Stimulated activated CD8-positive, alpha-beta memory T cell treated with anti-CD3 and anti-CD28 coated beads, Interleukin-12 subunit alpha, Interleukin-12 subunit beta, amount 100 ng/mL, for 1 hour (primary cell): ENCODE measurements at places on chromosomes 11 and 22.

DNA sequence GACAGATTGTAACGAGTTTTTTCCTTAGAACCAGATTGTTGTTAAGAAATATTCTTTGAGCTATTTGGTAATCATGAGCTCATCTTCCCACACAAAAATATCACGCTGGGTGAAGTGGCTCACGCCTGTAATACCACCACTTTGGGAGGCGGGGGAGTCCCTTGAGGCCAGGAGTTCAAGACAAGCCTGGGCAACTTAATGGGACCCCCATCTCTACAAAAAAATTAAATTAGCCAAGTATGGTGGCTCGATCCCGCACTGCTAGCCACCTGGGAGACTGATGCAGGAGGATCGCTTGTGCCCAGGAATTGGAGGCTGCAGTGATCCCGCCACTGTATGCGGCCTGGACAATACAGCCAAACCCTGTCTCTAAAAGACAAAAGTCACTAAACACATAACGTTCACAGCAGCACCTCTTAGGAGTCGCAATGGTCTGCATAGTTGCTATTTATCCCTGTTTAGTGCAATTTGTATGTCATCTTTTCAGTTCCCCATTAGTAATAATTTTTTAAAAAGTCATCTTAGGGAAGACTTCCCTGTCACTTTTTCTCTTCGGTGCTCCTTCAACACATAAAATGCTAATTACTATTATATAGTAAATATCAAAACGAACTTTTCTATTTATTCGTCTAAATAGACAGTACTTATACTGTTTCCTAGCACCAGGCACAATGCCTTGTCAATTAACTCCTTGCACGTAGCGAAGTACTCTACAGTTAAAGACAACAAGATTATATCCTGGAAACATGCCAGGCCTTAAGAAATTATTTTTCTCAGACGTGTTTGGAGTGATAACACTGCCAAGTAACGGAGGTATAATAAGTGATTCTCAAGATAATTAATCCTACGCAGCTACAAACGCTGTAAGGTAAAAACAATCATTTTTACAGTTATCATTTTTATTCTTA lies 1.1 kb downstream of the ST13 start:
- DNase-seq: no peak

- no peak for DNase-seq
These were observed 19.7 kb downstream of the NNMT start for GRCh38 chr11:114315749-114316368.

- no peak for DNase-seq
These were observed 23.4 kb downstream of the TPBGL start for GRCh38 chr11:75263944-75264349.

DNA sequence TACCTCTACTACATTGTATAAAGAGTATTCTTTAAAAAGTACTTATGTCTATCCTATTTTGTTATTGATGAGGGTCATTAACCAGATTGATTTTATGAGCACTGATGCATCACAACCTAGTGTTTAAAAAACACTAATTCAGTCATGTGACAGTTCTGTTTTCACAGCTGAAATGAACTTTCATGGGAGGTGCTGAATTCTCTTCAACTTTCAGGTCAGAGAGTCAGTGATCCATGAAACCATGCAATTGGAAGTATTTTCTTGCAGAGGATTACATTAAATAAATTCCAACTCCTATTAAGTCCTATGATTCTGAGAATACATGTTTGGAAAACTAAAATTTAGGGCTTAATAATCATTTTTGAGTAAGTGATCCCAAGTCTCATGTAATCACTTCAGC lies 889.4 kb downstream of the KCNA4 start:
- DNase-seq: no peak

DNA sequence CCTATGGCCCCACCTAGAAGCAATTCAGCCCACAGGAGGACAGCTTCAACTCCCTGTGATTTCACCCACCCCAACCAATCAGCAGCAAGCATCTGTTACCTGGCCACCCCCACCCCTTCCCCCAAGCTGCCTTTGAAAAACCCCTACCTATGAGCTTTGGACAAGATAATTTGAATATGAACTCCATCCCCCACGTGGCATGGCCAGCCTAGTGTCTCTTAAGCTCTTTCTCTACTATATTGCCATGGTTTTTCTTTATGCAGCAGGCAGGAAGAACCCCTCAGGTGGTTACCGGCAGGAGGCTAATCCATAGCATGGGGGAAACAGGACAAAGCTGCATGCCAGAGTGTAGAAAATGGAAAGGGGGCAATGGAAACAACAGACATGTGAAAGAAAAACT lies 29.0 kb downstream of the CTSC start:
- DNase-seq: no peak

GRCh38 chr11:116509551-116509950 lies 263.2 kb downstream of the BUD13 start:
- no peak for DNase-seq

DNA sequence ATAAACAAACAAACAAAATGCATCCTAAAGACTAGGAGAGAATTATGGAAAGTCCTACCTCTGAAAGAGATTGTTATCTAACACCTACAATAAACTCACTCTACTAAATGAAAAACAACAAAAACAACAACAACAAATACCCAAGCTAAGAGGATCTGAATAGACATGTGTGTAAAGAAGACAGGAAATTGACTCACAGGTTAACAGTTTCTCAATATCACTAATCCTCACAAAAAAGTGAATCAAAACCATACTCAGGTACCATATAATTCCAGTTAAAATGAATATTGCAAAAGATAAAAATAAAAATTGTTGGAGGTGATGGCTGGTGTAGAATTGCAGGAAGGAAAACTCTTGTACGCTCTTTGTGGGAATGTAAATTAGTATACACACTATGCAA lies 110.4 kb upstream of the TOP3B start:
- no peak for DNase-seq

GRCh38 chr11:90476442-90477007 lies 253.7 kb upstream of the CHORDC1 start:
- no peak for DNase-seq

DNA sequence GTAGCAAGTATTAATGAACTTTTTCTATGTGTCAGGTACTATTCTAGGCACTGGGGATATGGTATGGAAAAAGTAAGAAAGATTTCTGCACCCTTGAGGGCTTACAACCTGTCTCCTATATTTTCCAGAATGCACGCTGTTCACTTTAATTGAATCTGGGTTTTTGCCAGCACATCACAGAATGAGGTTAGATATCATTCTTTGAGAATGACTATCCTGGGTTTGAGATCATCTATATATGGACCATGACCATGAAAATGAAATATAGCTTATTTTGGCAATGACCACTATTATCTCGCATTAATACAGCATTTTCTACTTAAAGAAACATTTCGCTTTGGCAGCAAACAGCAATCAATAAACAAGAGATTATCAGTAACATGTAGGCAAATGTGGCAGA lies 46.9 kb downstream of the C11orf71 start:
- no peak for DNase-seq

- DNase-seq: no peak
These were observed 254.8 kb downstream of the GUCY1A2 start for GRCh38 chr11:106763501-106763900.

GRCh38 chr22:44880610-44881290 lies 128.4 kb downstream of the ARHGAP8 start:
- DNase-seq: no peak
